A549 treated with DMSO at 1 μM for 4 hours (cell line): ENCODE measurements at places on chromosomes 4 and X. TPM values are rescaled to one million over a fixed set of nuclear protein-coding genes. Genes with fewer than 3 reads are reported as not detected.

The ZNF41 gene
- total RNA-seq, result 3.8 to 4.8 TPM (median 4.5 TPM) in 5 replicates

The NPY2R gene
- total RNA-seq, result 0.02 to 0.08 TPM (median 0.08 TPM) in 4 of 5 replicates, not detected in the other

The NONO gene
- 321 to 424 TPM (median 385 TPM) in 5 replicates for total RNA-seq

The TKTL2 gene
- total RNA-seq, result not detected in 5 replicates

The CLIC2 gene
- 0.05 to 0.23 TPM (median 0.17 TPM) in 4 of 5 replicates, not detected in the other for total RNA-seq

The ADH1A gene
- total RNA-seq, result not detected in 5 replicates

The ANOS1 gene
- 0.03 to 0.09 TPM (median 0.05 TPM) in 3 of 5 replicates, not detected in the others for total RNA-seq

The HEPH gene
- total RNA-seq, result not detected in 5 replicates

The SH2D1A gene
- total RNA-seq, result not detected in 5 replicates

The IL2 gene
- total RNA-seq, result not detected in 5 replicates

The TMEM144 gene
- total RNA-seq, result 3.4 to 4.8 TPM (median 3.9 TPM) in 5 replicates

The CENPE gene
- 5.6 to 10.9 TPM (median 10.6 TPM) in 5 replicates for total RNA-seq

The HAUS7 gene
- 53.6 to 60.7 TPM (median 57.7 TPM) in 5 replicates for total RNA-seq

The INPP4B gene
- 5.3 to 8.9 TPM (median 6.9 TPM) in 5 replicates for total RNA-seq

The DGAT2L6 gene
- total RNA-seq, result not detected in 5 replicates

The STBD1 gene
- 6.5 to 7.1 TPM (median 6.9 TPM) in 5 replicates for total RNA-seq

The CCNQ gene
- 37.2 to 55.3 TPM (median 50.7 TPM) in 5 replicates for total RNA-seq

The LDB2 gene
- not detected in 5 replicates for total RNA-seq

The F11 gene
- not detected in 5 replicates for total RNA-seq

The MAGEA4 gene
- total RNA-seq, result not detected in 5 replicates

The NALF2 gene
- 5.4 to 6.7 TPM (median 6.1 TPM) in 5 replicates for total RNA-seq

The SPATA18 gene
- total RNA-seq, result 4.3 to 5.3 TPM (median 4.8 TPM) in 5 replicates

The REPS2 gene
- total RNA-seq, result 0.45 to 0.89 TPM (median 0.82 TPM) in 5 replicates

The RAI2 gene
- total RNA-seq, result 0.16 to 0.19 TPM (median 0.18 TPM) in 4 of 5 replicates, not detected in the other

The KCNE5 gene
- total RNA-seq, result 0.13 to 0.24 TPM (median 0.15 TPM) in 4 of 5 replicates, not detected in the other

The ATP1B4 gene
- not detected in 5 replicates for total RNA-seq

The SHROOM2 gene
- total RNA-seq, result 0.24 to 0.33 TPM (median 0.28 TPM) in 5 replicates

The RTL5 gene
- 2.3 to 2.8 TPM (median 2.5 TPM) in 5 replicates for total RNA-seq

The ETDB gene
- total RNA-seq, result not detected in 5 replicates

The TRAPPC2 gene
- 7.2 to 9.0 TPM (median 7.9 TPM) in 5 replicates for total RNA-seq

The CASP3 gene
- total RNA-seq, result 21.2 to 26.6 TPM (median 24.3 TPM) in 5 replicates

The TMEM150C gene
- total RNA-seq, result 0.75 to 1.6 TPM (median 0.89 TPM) in 5 replicates

The GLRB gene
- 0.75 to 0.95 TPM (median 0.88 TPM) in 5 replicates for total RNA-seq

The MAGIX gene
- total RNA-seq, result 1.8 to 3.5 TPM (median 3.0 TPM) in 5 replicates

The PAGE2 gene
- total RNA-seq, result not detected in 5 replicates

The UGT2B11 gene
- total RNA-seq, result 0.08 to 0.14 TPM (median 0.10 TPM) in 5 replicates

The ZBTB49 gene
- 2.5 to 2.9 TPM (median 2.7 TPM) in 5 replicates for total RNA-seq

The ALAS2 gene
- total RNA-seq, result not detected in 5 replicates

The ASB11 gene
- total RNA-seq, result not detected in 5 replicates

The SHISA3 gene
- not detected in 5 replicates for total RNA-seq
